ENCODE measurements at places on chromosomes 2 and 18.

DNA sequence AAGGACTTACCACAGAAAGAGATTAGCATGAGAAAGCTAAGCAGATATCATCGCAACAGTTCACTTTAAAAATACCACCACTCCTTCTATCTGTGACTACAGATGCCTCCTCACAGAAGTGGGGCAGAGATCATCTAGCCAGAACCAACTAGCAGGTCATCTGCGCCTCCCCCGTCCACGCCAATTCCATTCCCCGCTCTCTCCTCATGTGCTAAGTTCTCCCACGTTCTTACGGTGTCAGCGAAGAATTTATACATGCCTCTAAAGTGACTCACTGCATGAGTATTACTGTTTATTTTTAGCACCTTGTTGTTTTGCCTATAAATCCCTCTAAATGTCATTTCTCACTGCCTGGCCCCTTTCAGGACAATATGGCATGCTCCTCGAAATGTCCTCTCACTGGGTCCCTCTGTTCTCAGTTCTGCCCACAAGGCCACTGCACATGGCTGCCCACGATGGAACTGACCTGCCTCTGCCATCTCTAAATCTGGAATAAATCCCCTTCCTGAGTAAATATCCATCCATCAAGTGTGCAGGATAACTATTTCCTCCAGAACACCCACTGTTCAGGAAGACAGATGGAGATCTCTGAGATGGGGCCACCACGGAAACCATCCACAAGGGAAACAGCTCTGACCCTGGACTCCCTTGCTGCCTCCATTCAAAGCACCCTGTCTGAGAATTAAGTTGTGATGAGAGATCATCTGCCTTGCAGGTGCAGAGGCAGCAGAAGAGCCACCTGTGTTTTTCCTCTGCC is 137.7 kb downstream of the IRS1 start:
- DNase-seq: peak; percentile 83

DNA sequence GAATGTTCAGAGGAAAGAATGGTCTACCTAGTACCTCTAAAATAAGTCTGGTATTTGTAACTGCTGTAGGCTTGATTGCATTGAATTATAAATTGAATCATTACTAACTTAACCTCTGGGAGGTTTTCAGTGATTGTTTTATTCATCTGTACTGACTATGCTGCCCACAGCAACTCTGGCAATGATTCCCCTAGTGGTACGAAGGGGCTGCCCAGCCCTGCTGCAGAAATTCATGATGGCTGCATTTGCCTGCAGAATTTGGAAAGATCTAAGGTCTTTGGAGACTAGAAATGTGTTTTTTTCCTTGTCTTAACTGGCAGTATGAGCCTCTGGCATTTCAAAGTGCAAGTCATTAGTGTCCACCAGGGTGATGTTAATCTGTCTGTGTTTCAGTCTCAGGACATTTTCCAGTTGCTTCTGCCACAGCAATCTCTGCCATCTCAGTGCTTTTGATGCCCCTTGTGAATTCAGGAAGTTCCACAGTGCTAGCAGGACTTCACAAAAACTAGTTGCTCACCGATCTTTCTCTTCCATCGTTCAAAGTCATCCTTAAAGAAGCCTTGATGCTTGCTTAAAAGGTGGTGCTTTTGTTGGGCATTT is 13.4 kb upstream of the LRPPRC start:
- DNase-seq: no peak

DNA sequence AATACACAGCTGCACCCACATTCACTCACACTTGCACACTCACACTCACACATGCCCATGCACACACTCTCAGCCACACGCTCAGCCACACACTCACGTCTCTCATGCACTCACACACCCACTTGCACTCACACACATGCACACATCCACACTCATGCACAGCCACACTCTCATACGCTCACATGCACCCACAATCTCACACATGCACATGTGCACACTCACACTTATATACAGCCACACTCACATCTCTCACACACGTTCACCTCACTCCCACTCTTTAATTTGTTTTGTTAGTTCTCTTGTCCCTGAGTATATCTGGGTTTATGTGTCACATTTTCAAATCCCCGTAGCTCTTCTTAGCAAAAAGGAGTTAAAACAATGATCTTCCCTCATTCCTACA is 114.9 kb downstream of the LRATD1 start:
- no peak for DNase-seq

GRCh38 chr2:10434886-10435819 is 13.0 kb downstream of the ODC1 start:
- peak; percentile 67 for DNase-seq

- no peak for DNase-seq
Measured at GRCh38 chr2:45121236-45121927, 112.1 kb upstream of the SIX2 start.

DNA sequence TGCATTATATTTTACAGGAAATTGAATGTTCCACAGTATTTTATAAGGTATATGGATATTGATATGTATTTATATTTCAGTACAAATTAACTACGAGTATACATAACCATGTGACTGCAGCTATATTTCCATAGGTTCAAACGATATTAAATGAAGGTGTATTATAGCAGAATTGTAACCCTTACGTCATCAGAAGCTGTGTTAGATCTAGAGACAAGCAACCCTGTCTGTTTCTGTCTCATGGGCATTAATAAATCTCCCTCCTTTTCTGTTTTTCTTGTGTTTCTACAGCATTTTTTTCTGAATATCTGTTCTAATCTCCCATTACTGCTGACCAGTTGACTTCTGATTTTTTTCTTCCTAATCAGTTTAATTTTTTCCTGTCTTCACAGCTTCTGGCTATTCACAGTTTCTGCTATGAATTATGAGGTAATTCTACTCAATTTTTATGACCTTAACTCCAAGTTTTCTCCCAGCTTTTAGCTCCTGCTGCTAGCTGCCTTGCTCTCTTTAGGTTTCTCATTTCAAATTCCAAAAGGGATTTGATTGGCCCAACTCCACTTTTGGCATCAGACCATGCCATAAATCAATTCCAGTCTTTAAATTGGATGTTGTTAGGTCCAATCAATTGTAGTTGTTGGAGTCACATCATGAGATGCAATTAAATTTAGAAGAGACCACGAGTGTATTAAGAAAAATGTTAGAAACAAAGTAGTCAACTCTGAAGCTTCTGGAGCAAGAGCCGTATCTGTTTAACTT is 277.5 kb upstream of the ZSWIM2 start:
- no peak for DNase-seq

GRCh38 chr2:68256093-68256450 is 3.7 kb upstream of the PPP3R1 start:
- DNase-seq: peak; percentile 51

Measured in fibroblast of skin of scalp (primary cell).